Right forelimb (tissue), 1 donor: ENCODE measurements at places on chromosomes 11 and 22.

DNA sequence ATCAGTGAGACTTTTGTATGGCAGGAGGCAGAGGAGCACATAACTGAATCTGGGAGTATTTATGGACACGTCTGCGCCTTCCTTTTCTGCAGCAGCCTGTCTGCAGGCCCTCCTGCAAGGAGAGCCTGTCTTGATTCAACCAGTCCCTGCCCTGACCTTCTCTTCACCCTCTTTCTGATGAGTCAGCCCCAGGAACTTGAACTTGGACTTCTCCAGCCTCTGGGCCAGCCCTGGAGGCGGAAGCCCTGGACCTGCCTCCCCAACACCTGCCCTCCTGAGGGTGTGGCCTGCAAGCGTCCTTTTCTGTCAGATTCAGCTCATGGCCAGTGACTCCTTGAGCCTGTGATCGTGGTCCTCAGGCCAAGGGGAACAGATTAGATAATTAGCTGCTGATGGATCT, 20.0 kb downstream of the DAGLA start:
- no peak for DNase-seq

GRCh38 chr22:36858156-36858555, 2.6 kb upstream of the NCF4 start:
- DNase-seq: no peak

DNA sequence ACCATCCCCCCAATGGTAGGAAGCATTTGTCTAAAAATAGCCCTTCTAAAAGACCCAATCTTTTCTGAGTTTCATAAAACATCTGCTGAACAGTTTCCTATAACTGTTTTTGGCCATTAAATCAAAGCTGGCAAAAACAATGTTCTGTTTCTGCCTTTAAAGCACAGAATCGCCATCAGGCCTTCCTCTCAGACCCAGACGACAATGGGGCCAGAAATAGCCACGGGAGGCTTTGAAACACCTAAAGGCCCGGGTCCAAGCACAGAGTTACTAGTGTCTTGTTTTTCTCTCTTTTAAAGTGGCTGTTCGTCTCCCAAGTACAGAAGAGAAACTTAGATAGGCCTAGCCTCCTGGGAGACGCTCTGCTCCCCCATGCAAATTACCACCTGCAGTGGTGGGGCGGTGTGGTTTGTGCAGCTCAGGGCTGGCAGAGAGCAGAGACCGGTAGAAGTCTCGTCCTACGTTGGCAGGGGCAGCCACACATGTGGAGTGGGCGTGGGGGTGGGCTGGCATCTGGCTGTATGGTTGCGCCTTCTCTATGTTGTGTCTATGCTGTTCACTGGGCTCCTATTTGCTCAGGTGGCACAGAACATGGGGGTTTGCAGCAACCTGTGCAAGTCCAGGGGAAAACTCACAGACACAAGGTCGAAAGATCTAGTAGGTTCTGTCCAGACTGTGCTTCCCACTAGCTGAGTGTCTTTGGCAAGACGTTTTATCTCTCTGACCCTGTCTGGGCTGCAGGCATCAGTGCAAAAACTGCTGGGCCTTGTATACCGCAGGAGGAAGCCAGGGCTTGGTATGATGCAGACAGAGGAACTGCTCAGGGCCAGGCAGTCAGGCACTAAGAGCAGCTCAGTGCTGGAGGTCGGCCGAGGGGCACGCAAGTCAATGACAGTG, 23.6 kb upstream of the ETS1 start:
- no peak for DNase-seq

DNA sequence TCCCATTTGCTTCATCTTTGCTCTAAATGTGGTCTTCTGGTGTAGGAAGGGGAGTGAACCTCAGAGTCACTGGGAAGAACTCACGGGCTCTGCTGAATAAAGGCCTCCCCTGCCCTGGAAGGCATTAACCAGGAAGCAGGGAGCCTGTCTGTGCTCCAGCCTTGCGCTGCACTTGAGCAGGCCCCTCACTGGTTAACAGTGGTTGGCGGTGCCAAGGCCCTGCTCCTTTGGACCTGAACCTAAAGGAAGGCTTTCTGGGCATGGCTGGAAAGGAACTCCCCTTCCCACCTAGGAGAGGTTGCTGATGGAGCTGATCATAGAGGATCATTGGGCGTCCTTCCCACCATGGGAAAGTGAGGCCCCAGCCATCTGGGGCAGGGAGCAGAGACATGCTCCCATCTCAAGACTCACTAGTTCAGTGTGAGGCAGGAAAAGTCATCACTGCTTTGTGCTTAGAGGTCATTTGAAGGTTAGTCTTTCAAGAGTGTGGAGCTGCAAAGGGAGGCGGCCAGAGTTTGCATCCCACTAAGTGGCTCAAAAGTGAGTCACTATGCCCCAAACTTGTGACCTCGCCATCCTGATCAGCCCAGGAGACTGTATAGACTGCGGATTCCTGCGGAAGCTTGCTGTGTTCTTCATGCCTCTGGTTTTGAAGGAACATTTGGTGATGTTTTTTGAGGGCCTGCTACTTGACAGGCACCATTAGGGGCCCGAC, 50.4 kb downstream of the DBX1 start:
- DNase-seq: no peak

DNA sequence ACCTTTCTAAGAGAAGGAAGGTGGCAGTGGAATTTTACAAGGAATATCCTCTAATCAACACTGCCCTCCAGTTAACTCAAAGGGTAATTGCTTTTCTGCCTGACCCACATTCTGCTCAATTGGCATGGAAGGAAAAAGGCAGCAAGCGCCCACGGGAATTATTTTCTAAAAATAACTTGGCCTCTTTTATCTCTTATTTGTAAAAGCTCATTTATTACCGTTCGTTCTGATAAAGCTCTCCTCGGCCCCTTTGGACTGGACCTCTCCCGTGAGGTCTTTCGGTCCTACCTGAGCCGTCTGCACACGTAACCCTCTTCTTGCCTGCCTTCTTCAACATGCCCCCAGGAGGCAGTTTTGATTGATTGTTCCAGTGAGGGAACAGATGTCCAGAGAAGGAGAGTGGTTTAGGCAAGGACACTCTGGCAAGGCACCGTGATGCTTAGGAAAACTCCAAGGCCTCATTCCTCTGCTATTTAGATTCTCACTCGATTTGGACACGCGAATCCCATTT, 53.2 kb upstream of the CRTAM start:
- no peak for DNase-seq

DNA sequence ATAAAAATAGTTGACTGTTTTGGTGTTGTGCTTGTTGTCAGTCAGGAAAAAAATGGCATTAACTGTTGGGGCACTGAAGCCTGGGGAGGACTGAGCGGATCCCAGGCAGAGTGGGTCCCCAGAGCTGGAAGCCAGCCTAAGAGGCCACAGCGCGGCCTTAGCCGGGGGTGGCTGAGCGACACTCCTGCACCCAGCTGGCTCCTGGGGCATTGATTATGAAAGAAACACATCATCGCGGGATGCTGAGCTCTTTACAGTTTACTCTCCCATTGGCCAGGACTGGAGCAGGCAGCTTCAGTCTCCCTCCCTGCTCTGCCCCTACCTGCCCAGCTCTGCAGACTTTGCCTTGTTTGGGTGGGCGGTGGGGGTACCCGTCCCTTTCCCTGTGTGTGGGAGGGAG, 121.5 kb downstream of the ST3GAL4 start:
- no peak for DNase-seq

DNA sequence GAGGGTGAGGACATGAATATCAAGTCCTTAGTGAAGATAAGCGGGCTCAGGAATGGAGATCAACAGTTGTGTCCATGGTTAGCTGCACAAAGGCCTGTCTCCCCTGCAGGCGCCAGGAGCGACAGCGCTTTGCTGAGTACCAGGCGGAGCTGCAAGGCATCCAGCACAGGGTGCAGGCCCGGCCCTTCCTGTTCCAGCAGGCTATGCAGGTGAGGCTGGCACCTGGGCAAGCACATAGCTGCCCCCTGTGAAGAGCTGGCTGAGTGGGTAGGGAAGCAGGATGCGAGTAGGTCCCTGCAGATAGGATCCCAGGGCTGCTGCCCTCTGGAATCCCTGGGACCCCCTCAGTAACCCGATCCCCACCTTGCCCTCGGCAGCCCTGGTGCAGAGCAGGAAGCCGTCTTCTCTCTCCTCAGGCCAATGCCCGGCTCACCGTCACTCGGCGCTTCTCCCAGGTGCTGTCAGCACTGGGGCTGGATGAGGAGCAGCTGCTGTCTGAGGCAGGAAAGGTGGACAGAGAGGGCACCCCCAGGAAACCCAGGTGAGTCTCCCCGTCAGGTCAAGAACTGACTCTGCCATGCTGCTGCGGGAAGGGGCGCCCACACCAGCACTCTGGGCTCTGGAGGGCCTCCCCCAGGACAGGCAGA, 2.6 kb upstream of the SART1 start:
- DNase-seq: no peak

DNA sequence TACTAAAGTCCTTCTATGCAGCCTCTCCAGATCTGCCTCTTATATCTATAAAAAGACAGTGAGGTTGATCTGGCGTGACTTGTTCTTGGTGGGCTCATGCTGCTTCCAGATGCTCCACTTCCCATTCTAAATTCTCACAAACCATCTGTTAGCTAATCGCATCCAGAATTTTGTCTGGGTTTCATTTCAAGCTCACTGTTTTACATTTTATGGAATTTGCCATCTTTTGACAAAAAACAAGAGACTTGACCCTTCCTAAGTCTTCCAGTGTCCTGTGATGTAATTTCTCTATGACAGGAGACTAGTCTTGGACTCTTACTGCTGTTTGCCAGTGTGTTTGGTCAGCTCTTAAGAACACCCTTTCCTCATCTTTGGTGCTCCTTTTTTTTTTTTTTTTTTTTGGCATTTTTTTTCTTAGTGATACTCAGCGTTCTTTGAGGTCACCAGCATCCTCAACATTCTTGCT, 23.0 kb downstream of the CRKL start:
- DNase-seq: no peak

- DNase-seq: no peak
Measured at GRCh38 chr22:43094085-43094484, 4.9 kb upstream of the TTLL1 start.

DNA sequence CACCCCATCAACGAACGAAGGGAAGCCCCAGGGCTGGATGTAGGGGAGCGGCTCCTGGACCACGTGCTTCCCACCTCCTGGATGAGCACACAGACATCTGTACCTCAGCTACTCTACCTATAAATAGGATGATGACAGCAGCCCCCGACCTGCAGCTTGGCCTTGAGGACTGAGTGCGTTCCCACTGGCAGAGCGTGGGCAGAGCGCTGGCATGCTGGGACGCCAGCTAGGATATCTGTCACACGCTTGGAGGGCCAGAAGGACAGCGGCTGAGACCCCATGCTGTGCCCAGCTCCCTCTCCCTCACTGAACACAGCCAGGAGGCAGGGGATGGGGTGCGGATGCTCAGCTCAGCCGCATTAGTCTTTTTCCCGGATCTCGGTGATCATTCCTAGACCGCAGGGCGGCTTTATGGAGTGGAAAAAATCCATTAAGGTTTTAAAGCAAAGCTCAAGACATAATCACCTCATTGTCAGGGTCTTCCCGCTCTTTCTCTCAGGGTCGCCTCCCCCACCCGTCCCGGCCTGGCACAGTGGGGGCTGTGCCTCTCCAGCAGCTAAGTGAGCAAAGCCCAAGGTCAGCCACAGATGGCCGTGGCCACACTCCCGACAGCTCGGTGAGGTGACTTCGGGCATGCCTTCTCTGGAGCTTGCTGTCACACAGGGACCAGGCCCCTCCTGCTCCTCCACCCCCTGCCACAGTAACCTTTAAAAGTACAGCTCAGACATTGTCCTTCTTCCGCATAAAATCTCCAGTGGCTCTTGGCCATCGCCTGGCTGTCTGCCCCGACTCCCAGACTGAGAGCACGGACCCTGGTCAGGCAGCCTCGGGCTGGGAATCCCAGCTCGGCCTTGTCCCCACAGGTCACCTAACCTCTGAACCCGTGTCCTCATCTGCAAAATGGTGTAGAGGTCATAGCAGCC, 69.6 kb upstream of the SHISAL1 start:
- no peak for DNase-seq

- DNase-seq: no peak
Measured at GRCh38 chr11:134039726-134040385, 29.0 kb upstream of the JAM3 start.

GRCh38 chr11:117972629-117973502, 13.3 kb upstream of the IL10RA start:
- no peak for DNase-seq

DNA sequence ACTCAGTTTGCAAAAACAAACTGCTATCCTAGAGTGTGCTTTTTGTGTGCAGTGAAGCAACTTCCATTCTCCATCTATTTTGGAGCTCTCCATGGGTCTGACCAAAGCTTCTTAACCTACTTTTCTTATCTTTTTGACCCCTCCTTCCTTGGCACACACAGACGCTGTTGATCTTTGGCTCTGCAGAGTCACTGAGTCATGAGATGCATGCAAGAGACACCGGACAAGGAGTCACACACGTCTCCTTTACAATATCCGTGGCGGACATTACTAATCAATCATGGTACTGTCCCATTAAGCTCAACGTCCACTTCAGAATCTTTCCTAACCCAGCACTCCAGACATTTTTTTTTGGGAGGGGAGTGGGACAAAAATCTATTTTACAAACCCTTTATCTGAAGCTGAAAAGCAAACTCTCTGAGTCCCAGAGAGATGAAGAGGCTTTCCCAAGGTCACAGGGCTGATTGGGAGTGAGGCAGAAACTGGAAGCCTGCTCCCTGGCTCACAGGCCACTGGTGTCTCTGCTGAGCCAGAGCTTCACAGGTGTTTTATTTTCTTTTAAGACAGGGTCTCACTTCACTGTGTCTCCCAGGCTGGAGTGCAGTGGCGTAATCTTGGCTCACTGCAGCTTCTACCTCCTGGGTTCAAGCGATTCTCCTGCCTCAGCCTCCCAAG, 165.8 kb upstream of the SYT13 start:
- DNase-seq: no peak
